ENCODE measurements at places on chromosomes 12 and 14.

GRCh38 chr14:50935126-50936015 is 8.9 kb downstream of the PYGL start:
- no peak overlapping the region for H3K4me3 ChIP-seq
- H3K4me1 ChIP-seq = peaks cover 3% of the 10 kb centered on the region
- H3K27ac ChIP-seq = no peak overlapping the region
- no peak for DNase-seq

GRCh38 chr14:66652525-66653106 is 144.7 kb downstream of the GPHN start:
- no peak overlapping the region for H3K4me3 ChIP-seq
- no peaks in the 10 kb centered on the region for H3K36me3 ChIP-seq
- no peak for DNase-seq
- no peak overlapping the region for H3K27ac ChIP-seq
- peaks cover 12% of the 10 kb centered on the region for H3K4me1 ChIP-seq

GRCh38 chr12:125688223-125688622 is 623.0 kb downstream of the AACS start:
- H3K27ac ChIP-seq = no peak overlapping the region
- no peaks in the 10 kb centered on the region for H3K27me3 ChIP-seq
- no peaks in the 10 kb centered on the region for H3K36me3 ChIP-seq
- DNase-seq = no peak

DNA sequence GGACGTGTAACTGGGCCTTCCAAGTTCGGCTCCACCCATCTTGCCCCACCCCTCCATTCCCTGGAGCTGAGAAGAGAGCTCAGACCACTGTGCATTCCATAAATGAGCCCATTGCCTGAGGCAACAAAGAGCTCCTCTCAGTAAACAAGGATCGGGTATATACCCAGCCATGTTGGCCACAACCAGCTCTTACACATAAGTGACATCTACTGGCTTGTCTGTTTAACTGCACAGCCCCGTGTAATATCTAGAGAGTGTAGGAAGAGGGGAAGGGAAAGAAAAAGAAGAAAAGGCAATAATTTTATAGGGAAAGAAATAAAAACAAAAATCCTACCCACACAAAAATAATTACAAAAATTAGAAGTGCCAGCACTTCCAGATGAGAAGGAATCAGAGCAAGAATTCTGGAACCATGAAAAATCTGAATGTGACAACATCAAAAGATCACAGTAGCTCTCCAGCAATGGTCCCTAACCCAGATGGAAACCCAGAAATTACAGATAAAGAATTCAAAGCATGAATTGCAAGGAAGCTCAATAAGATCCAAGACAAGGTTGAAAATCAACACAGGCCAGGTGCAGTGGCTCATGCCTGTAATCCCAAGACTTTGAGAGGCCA is 308.1 kb downstream of the RPAP3 start:
- no peaks in the 10 kb centered on the region for H3K27me3 ChIP-seq
- H3K4me1 ChIP-seq = peaks cover 75% of the 10 kb centered on the region
- peaks cover 37% of the 10 kb centered on the region for H3K36me3 ChIP-seq
- peak; percentile 61 for DNase-seq

DNA sequence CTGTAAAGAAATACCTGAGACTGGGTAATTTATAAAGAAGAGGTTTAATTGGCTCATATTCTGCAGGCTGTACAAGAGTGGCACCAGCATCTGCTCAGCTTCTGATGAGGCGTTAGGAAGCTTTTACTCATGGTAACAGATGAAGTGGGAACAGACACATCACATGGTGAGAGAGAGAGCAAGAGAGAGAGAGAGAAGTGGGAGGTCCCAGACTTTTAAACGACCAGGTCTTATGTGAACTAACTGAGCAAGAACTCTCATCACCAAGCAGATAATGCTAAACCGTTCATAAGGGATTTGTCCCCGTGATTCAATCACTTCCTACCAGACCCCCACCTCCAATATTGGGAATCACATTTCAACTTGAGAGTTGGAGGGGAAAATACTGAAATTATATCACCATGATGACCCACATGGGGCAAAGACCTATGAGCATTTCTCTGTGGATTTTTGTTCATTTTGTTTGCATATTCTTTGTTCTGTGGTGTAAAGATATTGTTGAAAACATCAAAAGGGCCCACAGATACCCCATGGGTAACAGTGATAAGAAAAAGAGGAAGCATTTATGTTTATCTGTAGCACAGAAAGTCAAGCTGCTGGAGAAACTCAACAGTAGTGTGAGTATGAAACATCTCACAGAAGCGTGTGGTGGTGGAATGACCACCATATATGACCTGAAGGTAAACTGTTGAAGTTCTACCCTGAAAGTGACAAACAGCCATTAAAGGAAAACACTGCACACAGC is 135.2 kb upstream of the PDE3A start:
- no peaks in the 10 kb centered on the region for H3K27me3 ChIP-seq
- DNase-seq = no peak

DNA sequence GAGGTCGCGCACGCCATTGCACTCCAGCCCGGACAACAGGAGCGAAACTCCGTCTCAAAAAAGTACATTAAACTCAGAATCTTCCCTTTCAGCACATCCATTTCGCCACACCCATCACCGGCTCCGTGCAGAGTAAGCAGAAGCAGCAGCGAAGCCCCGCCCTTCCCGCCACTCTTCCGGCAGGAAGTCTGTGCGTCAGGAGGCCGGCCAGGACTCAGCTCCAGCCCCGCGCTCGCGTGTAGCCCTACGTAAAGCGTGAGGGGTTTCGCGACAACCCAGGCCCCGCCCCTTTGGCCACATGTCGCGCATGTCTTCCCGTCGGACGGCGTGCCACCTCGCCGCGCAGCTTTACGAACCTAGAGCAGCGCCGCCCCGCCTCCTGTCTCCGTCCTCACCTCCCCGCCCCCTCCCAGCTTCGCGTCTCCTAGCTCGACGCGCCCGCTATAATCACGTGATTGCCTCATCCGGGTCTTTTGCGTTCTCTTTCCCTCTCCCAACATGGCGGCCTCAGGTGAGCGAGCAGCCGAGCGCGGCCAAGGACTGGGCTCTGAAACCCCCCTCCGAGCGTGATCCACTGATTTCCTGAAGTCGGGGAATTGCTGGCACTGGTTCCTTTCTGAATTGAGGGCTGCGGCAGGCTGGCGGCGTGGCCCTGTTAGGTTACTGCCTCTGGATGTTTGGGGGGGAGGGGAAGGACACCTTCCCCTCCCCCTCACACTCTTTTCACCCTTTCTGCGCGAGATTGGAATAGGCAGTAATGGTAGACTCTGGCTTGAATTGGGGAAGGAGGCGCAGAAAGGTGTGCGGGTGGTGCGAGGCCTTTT is at the start of gene EIF4B:
EIF4B (plus strand) TSS at position 471 of the 824 bp plus-strand sequence; CDS start at position 499, 28 bp downstream.
- peaks cover 48% of the 10 kb centered on the region for H3K4me1 ChIP-seq
- peaks cover 30% of the 10 kb centered on the region for H3K36me3 ChIP-seq
- peak; percentile 100 for DNase-seq
- H3K27ac ChIP-seq = peak within 1 kb of the TSS; percentile 99

GRCh38 chr12:46379352-46379751 is 6.8 kb upstream of the SLC38A2 start:
- no peak overlapping the region for H3K4me3 ChIP-seq
- no peak for DNase-seq
- H3K27ac ChIP-seq = no peak overlapping the region
- peaks cover 38% of the 10 kb centered on the region for H3K4me1 ChIP-seq
- no peaks in the 10 kb centered on the region for H3K27me3 ChIP-seq
- peaks cover 11% of the 10 kb centered on the region for H3K36me3 ChIP-seq

- no peaks in the 10 kb centered on the region for H3K27me3 ChIP-seq
- no peak overlapping the region for H3K27ac ChIP-seq
These were observed 46.7 kb downstream of the TGFB3 start for GRCh38 chr14:75934998-75935628.

- H3K27ac ChIP-seq = no peak overlapping the region
- H3K27me3 ChIP-seq = no peaks in the 10 kb centered on the region
These were observed 765.1 kb upstream of the TMEM132C start for GRCh38 chr12:127501916-127502315.

DNA sequence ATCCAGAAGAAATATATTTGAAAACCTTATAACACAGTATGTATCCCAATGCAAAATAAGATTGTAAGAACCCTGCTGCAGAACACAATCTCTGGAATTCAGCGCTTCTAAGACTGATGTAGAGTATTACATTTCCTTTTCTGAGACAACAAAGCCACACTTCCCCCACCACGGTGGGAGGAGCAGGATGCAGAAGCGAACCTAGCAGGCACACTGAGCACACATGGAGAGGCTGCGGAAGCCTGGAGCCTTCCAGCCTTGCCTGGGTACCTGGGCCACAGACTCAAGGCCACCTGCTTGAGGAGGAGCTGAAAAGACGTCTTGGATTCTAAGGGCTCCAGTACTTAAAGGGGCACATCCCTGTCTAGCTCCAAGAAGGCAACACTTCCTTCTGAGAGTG is 46.4 kb downstream of the TCHP start:
- H3K27me3 ChIP-seq = no peaks in the 10 kb centered on the region
- H3K4me3 ChIP-seq = no peak overlapping the region
- peaks cover 25% of the 10 kb centered on the region for H3K4me1 ChIP-seq
- peak overlapping the region; percentile 73 for H3K27ac ChIP-seq
- peak; percentile 35 for DNase-seq

Measured in activated naive CD4-positive, alpha-beta T cell treated with anti-CD3 and anti-CD28 coated beads, Interleukin-2, amount 10 ng/mL, durations not matched to agents 7 days and 5 days (primary cell).